Activated effector memory CD4-positive, alpha-beta T cell treated with Interleukin-2 at 50 U/mL for 16 hours (primary cell): ENCODE measurements at places on chromosomes 7 and 10.

GRCh38 chr10:98344589-98345038 is 70.4 kb downstream of the PYROXD2 start:
- DNase-seq, result no peak

DNA sequence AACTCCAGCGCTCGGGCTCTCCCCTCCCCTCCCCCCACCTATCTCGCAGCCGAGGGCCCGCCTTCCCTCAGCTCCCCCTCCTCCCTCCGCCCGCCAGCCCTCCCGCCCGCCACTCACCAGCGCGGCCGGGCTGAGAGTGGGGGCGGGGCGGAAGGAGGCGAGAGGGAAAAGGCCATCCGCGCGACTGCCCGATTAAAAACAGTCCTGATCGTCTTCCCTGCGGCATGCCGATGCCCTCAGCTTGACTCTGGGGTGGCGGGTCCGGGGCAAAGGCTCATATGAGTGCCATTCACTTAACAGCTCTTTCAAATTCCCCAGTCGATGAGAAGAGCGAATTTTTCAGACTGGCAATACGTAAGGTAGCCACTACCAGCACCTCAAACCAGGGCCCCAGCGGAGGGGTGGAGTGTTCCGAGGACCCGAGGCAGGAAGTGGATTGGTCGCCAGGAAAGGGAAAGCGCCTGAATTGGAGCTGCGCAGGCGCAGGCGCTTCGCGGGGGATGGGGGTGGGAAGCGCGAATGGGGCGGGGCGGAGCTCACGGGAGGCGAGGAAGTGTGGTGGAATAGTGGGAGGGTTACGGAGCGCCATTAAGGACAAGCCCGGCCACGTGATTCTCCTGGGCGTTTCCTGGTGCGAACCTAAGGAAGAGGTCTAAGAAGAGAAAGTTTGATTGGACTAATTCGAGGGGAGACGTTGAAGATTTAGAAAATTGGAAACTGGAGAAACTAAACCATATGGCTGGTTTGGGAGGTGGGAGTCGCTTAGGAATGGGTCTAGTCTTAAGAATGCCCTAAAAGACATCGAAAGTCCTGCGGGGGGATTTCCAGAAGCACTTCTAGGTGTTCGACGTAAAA is at the start of gene UPF2:
Gene UPF2 (minus strand): TSS at position 13 of the 855 bp plus-strand sequence. CDS start 7,386 bp downstream, outside the sequence.
- peak; percentile 95 for DNase-seq

DNA sequence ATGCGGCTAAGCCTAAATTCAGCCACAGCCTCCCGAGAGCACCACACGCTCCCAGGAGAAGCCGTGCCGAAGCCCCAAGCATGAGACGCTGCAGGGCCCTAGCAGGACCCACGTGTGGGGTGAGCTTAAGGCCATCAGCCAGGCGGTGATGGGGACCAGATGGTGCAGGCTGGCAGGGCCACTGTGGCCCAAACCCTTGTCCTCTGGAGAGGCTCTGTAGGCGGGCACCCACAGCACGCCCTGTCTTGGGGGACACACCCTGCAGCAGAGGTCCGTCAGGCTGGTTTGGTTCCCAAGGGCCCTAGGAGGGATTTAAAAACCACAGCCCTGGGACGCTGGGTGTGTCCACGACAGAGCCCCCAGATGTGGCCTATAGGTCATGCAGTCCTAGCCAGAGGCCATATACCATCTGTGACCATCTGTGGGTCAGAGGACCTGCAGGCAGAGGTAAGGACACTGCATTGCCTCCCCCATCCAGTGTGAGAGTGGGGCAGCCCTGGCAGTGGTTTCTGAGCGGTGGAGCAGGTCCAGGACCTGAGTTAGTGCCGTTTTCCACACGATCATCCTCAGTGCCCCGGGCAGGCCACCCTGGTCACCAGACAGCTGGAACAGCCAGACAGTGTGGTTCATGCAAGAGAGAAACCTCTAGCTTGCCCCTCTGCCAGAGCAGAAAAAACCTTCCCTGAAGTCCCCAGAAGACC is 39.6 kb upstream of the INPP5A start:
- no peak for DNase-seq

DNA sequence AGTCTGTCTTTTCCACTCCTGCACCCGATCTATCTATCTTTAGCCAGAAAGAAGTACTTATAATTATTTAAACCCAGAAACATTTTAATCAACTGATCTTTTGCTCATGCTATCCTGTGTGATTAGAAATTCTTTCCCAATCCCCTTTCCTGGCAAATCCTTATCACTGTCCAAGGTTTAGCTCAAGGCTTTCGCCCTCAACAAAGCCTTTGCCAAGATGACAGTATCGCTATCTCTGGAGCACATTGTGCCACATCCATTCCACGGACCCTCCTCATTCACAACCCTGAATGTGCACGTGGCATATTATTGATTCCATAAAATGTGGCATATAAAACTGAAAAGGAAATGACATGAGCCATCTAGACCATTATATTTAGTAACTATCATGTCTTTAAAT is 71.3 kb downstream of the PTN start:
- no peak for DNase-seq

- DNase-seq, result no peak
Observed at GRCh38 chr7:73728551-73728950, 9.1 kb upstream of the STX1A start.

DNA sequence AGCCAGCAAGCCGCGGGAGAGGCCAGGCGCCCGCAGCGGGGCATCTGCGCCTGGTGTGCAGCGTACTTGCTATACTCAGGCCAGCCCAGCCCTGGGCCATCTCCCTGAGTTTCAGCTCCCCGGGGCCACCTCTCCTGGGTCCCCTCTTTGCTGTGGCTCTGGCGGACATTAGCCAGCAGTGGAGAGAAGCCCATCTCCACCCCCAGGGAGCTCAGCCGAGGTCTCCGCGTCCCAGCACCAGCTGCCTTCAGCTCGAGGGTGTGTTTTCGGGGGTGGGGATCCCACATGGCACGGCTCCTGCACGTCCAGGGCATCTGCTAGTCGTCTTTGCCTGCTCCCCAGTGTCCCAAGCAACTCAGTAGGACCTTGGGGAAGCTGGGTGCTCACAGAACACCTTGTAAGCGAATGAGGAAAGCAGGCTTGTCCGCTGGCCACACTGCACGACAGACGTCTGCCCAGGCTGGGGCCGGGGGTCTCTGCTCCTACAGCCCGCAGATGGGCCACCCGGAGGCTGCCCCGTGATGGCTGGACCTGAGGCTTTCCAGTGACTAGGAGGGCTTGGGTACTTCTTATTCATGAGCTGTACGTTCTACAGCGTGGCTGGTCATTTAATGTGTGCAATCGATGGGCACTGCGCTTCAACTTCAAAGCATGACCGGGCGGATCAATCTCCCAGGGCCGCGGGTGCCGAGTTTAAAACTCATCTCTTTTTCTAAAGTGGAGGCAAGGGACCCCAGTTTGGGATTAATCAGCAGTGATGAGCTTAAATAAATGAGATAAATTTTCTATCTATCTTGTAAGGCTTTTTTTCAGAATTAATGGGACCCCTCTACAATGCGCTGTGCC is 455.7 kb downstream of the DNAJB6 start:
- no peak for DNase-seq

DNA sequence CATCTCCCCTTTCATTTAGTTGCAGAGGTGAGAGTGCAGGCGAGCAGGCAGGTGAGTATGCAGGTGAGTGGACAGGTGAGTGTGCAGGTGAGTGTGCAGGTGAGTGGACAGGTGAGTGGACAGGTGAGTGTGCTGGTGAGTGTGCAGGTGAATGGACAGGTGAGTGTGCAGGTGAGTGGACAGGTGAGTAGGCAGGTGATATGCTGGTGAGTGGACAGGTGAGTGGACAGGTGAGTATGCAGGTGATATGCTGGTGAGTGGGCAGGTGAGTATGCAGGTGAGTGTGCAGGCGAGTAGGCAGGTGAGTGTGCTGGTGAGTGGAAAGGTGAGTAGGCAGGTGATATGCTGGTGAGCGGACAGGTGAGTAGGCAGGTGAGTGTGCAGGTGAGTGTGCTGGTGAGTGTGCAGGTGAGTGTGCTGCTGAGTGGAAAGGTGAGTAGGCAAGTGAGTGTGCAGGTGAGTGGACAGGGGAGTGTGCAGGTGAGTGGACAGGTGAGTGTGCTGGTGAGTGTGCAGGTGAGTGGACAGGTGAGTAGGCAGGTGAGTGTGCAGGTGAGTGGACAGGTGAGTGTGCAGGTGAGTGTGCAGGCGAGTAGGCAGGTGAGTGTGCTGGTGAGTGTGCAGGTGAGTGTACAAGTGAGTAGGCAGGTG is 165.6 kb downstream of the ADARB2 start:
- DNase-seq, result no peak

- no peak for DNase-seq
Observed at GRCh38 chr10:57823398-57823797, 444.3 kb downstream of the IPMK start.

DNA sequence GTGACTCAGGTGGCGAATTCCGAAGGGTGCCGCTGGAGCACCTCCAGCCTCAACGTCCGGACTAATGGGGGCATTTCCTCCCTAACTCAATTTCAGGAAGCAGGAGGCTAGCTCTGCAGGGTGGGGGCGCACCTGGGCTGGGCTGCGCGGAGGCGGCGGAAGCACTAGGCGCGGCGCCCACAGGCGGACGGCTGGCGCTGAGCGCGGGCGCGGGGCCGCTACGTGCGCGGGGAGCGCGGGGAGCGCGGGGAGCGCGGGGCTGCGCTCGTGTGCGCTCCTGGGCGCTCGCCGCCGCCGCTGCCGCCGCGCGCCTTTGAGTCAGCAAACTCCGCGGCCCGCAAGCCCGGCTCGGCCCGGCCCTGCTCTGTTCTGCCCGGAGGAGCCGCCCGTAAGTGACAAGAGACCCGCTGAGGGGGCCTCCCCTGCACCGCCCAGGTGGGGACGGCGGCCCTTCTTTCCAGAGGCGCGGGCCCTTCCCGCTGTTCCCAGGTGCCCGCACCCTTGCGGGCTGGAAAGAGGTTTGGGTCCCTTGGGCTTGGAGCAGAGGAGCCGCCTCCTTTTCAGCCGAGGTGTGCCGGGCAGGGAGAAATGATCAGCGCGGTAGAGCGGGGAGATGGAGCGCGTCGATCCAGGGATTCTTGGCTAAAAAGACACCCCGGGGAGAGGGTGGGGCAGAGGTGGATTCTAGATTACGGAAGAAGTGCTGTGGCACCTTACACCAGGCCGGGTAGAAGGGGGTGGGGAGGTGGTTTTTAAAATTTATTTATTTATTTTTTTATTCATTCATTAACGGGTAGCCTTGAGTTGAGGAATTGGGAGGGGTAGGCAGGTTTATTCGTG is at the start of gene SNX10:
Gene SNX10 (plus strand): TSS at position 164 of the 840 bp plus-strand sequence. CDS start 54,581 bp downstream, outside the sequence.
- DNase-seq, result peak; percentile 67

DNA sequence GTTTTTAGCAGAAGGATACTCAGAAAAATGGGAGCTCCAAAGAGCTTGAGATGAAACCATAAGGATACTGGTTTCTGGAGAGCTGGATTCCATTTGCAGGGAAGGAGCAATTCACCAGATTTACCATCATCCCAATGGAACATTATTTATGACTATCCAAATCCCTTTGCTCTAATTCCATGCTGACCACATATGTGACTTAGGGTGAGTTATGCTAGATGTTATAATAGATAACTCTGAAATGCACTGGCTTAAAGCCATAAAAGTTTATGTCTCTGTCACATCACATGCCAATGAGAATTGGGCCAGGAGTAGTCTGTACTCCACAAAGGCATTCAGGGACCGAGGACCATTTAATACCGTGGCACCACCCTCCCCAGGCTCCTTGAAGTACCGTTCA is 185.2 kb downstream of the SKIDA1 start:
- no peak for DNase-seq

DNA sequence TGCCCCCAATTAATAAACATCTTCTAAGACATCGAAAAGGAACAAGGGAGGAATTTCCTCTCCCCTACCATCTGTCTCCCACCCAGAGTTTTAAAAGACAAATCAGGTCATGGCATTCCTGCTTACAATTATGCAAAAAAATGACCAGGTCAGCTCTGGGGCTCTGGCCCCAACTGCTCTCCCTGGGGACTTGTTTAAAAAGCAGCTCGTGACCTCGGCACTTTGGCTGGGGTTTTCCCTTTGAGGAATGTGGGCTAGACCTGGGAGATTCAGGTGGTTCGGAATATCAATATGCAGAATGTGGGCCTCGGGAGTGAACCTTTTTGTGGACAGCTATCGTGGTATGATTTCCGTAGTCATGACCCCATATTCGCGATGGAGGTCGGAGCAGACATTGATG is 648 bp upstream of the RADIL start:
- no peak for DNase-seq

- DNase-seq, result no peak
Observed at GRCh38 chr7:20825555-20825954, 38.9 kb upstream of the SP8 start.

GRCh38 chr7:1409555-1409954 is 49.7 kb downstream of the MICALL2 start:
- no peak for DNase-seq

GRCh38 chr7:114650491-114650890 is 235.9 kb downstream of the FOXP2 start:
- no peak for DNase-seq

DNA sequence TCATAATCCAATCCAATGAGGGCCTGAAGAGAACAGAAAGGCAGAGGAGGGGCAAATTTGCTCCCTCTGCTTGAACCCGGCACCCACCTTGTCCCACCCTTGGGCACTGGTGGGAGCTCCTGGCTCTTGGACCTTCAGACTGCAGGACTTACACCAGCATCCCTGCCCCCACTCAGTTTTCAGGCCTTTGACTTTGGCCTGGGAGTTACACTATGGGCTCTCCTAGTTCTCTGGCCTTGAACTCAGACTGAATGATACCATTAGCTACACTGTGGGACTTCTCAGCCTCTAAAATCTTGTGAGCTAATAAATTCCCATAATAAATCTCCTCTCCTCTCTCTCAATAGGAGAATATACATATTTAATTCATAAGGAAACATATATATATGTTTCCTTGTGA is 114.4 kb downstream of the AHR start:
- DNase-seq, result no peak

- peak; percentile 68 for DNase-seq
Observed at GRCh38 chr7:141551094-141551781, at the start of gene AGK. AGK (plus strand) TSS chr7:141551410; CDS start chr7:141555467, 4,057 bp downstream.

GRCh38 chr7:5564894-5565293 is 141.3 kb upstream of the TNRC18 start:
- no peak for DNase-seq

DNA sequence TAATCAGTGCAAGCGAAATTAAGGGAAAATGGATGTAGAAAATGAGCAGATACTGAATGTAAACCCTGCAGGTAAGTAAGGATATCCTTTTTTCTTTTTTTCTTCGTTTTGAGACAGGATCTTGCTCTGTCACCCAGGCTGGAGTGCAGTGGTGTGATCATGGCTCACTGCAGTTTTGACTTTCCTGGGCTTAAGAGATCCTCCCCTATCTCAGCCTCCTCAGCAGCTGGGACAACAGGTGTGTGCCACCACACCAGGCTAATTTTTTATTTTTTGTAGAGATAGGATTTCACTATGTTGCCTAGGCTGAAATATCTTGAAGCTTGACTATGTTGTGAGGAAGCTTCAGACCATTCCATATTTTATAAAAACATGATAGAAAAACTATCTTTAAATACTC is 4.3 kb downstream of the PDCD4 start:
- no peak for DNase-seq

- no peak for DNase-seq
Observed at GRCh38 chr10:28984431-28984830, 304.4 kb upstream of the LYZL1 start.

- DNase-seq, result no peak
Observed at GRCh38 chr7:155576900-155577508, 30.6 kb upstream of the CNPY1 start.

- no peak for DNase-seq
Observed at GRCh38 chr10:132940791-132941465, 1.4 kb downstream of the CFAP46 start.
